ENCODE measurements at places on chromosomes 6 and 20.
A peak's percentile ranks its signal among the peaks of the same experiment; 100 is the strongest.

GRCh38 chr6:14058029-14058695, 59.4 kb upstream of the CD83 start:
- DNase-seq = peak; percentile 22

DNA sequence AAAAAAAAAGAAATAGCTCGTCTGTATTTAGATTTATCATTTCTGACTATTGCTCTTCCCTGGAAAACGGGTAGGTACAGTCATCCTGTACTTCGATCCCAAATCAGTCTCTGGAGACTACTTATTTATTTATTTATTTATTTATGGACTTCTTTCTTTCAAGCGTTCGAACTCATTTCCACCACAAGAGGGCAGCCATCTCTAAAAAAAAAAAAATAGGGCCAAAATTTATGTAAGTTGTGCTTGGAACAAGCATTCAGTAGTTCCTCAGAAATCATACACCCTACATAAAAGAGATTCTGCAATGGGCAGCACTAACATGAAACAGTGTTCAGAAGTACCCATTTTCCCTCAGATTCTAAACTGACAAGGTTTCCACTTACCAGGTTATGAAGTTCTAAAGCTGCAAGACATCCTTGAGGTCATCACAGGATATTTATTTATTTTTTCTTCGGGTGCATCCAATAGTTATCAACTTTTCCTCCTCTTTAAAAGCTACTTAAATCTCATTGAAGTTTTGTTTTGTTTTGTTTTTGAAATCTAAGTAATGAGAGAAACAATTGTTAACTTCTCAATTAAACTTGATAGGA, 1.9 kb upstream of the BMP2 start:
- DNase-seq = peak; percentile 73

DNA sequence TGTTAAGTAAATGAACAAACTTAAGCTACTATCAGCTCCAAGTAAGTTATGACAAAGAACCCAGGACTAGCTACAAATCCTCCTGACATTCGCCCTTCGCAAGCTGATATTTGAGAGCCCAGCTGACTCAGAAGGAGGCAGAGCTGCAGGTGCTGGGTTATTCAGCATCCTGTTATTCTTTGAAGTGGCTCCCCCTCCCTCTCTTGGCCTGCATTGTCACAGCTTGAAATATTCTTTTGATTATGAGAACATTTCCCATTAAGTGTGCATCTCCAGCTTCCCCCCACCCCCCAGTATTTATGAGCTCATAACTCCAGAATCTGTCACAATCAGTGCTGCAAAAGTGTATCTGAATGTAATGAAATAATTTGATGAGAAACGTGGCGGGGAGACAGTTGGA, 78.8 kb upstream of the RALY start:
- DNase-seq = peak; percentile 96

DNA sequence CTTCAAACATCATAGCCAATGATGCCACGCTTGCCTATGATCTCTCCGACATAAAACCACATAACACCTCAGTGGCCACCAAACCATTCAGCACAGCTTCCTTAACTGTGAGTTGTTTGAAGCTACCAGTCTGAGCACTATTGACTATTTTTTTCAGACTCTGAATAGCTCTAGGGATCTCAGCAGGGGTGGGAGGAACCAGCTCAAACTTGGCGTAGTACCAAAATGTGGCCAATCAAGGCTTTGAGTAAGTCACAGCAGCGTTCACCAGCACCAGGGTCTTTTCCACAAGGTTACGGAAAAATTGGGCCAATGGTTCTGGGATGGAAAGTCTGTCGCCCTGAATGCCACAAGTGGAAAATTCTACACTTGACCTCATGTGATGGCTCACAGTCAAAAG, 70.6 kb downstream of the SMPDL3A start:
- DNase-seq = no peak

- DNase-seq = peak; percentile 64
Observed at GRCh38 chr6:33207552-33208090, 679 bp upstream of the RING1 start.

DNA sequence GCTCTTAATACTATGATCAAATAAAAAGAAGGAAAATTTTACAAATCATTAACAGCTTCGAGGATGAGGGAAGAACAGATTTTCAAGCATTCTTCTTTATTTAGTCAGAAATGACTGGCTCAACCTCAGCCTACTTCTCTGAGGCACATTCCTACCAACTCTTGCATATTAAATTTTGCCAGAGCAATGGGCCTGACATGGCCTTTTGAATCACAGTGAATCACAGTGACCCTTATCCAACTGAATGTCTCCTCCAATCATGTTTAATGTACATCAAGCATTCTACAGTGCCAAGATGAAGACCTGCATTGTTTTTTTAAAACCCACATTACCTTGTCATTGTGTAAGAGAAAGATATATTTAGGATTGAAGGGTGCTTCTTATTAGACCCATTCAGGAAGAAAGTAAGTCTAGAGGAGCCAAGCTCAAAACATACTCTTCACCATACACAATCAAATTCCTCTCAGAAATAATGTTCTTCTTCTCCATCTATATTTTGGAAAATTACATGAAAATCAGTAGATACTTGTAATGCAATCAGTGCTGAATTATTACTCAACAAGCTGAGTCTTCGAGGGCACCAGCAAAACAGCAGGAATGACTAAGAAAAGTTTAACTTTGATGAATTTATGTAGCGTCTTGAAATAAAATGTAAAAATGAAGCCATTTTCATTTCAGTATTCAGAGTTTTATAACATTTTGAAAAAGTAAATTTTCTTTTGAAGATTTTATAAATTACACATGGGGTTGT, 44.1 kb upstream of the MOXD1 start:
- no peak for DNase-seq

- no peak for DNase-seq
Observed at GRCh38 chr20:51736947-51737346, 31.2 kb downstream of the ATP9A start.

DNA sequence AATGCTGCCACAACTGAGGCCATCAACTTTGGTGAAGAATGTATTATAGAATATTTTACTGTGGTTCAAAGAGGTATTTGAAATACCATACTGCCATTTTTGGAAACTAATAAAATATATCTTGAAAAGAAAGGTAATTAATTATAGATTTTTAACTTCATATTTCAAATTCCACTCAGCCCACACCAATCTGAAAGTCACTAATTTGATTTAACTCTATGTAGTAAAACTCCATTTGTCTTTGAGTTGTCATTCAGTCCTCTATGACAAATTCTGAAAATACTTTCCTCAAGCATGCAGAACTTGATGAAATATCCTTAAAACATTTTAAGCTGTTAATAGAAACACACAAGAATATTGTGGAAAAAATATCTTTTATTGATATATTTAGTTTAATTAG, 1196.7 kb upstream of the CITED2 start:
- DNase-seq = no peak

GRCh38 chr6:81978230-81978629, 225.7 kb upstream of the TENT5A start:
- no peak for DNase-seq

- DNase-seq = no peak
Observed at GRCh38 chr6:143055213-143055612, 5.5 kb upstream of the AIG1 start.

DNA sequence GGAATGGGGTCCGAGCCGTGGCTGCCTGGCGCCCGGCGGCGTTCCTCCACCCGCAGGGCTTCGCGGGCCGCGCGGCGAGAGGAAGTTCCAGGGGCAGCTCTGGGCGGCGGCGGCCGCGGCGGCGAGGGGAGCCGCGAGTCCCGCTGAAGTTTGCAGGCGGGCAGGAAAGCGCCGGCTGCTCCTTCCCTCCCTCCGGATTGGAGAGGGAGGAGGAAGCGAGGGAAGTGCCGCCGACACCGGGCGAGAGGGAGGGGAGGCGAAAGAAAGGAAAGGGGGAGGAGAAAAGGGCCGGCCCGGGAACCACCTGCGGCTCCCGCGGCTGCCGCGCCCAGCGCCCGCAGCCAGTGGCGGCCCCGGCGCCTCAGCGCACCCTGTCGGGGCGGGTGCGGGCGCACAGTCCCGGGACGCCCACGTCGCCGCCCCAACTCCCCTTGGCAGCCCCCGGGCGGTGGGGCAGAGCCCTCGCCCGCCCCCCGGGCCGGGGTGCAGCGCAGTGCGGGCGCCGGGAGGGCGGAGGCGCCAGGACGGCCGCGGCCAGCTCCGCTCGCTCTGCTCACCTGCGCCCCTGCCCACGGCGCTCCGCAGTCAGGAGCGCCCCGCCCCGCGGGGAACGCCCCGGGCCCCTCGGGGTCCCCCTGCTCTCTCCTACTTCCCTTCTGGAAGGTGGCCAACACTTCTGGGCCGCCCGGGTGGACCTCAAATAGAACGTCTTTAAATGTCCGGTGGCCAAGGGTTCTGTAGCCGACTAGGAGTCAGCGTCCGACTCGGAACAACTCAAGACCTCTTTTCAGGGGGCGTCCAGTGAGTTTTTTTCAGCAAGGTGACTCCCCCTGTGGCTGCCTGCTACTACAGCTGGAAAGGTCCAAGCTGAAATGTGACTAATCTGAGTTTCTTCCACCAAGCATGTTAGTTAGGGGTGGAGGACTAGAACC, 80.3 kb upstream of the CCDC28A start:
- peak; percentile 61 for DNase-seq

GRCh38 chr6:129264480-129265045, 381.6 kb downstream of the LAMA2 start:
- DNase-seq = no peak

DNA sequence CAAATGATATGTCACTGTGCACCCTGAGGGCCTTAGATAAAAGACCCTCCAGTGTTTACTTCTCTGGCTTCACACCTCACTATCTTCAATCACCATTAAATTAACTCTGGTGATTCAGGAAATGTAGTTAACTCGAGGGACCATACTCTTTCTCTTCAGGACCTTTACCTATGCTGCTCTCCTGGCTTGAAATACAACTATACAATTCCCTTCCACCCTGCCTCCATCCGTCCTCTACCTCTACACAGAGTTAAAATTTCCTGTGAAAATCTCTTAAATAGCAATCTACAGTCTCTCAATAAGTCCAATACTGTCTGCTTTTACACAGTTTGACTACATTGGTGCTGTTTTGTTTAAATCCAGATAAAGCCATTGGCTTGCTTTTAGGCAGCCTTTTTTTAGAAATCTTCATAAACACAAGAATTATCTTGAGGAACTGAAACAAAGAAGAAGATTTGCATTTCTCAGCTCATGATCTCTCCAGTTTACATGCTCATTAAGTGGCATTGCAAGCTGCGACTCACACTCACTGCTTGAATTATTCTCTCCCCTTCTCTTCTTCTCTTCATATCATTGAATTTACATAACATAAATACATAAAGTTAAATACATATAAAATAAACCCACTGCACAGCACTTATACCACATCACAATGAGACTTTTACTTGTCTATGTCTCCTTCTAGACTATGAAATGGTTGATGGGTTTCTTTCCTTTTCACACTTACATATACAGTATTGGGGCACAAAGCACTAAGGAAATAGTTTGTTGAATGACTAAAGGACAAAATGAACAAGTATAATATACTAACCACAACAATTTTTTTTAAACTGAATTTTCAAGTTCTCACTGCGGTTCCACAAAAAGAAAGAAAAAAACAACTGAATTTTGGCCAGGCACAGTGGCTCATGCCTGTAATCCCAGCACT, 239.0 kb upstream of the KCNQ5 start:
- DNase-seq = no peak

DNA sequence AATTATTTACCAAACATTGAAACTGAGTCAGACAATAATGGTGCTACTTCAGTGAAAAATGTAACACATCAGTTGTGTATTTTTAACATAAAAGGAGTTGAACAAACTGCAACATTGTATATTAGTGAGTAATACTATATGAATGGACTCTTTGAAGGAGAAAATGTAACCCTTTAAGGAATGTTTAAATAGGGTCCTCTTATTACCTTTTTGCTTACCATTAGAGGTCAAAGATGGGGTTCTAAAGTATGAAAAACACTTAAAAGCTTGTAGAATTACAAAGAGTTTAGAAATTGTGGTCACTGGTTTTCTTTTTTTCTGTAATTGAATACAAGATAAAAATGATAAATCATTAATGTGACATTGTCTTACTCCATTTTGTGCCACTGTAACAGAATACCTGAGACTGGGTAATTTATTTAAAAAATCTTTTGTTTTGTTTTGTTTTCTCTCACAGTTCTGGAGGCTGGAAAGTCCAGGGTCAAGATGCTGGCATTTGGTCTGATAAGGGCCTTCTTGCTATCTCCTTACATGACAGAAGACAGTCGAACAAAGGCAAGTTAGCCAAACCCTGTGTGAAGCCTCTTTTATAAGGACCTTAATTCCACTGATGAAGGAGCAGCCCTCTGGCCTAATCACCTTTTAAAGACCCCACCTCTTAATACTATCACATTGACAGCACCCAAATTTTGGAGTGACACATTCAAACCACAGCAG, 43.2 kb downstream of the SESN1 start:
- DNase-seq = no peak

DNA sequence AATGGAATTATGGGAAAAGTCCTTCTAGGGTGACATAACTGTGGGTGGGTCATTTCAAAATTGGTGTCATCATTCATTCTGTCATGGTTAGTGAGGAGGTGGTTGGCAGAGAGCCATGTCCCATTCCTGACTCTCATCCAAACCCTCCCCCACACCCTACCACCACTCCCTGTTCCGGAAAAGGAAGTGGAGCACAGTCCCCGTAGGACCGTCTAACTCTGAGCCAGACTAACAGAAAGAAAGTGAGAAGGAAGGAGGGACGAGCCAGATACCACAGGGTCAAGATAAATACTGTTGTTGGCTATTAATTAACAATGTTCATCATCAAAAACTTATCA, 4.8 kb downstream of the TRIM10 start:
- peak; percentile 52 for DNase-seq
